ENCODE measurements at places on chromosomes 3 and 15. TPM values are rescaled to one million over a fixed set of nuclear protein-coding genes. Genes with fewer than 3 reads are reported as not detected.

HHATL gene
- not detected for total RNA-seq

DNA sequence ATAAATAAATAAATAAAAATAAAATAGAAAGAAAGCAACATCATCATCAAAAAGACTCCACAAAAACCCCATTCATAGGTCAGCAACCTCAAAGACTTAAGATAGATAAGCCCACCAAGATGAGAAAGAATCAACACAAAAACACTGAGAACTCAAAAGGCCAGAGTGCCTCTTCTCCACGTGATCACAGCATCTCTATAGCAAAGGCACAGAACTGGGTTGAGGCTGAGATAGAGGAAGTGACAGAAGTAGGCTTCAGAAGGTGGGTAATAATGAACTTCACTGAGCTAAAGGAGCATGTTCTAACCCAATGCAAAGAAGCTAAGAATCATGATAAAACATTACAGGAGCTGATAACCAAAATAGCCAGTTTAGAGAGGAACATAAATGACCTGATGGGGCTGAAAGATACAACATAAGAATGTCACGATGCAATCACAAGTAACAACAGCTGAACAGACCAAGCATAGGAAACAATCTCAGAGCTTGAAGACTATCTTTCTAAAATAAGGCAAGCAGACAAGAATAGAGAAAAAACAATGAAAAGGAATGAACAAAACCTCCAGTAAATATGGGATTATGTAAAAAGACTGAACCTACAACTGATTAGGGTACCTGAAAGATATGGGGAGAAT, 26.4 kb downstream of the GNB5 start:
- DNase-seq: no peak

- DNase-seq: no peak
These were observed 252.7 kb downstream of the EPHA3 start for GRCh38 chr3:89360156-89360555.

DNA sequence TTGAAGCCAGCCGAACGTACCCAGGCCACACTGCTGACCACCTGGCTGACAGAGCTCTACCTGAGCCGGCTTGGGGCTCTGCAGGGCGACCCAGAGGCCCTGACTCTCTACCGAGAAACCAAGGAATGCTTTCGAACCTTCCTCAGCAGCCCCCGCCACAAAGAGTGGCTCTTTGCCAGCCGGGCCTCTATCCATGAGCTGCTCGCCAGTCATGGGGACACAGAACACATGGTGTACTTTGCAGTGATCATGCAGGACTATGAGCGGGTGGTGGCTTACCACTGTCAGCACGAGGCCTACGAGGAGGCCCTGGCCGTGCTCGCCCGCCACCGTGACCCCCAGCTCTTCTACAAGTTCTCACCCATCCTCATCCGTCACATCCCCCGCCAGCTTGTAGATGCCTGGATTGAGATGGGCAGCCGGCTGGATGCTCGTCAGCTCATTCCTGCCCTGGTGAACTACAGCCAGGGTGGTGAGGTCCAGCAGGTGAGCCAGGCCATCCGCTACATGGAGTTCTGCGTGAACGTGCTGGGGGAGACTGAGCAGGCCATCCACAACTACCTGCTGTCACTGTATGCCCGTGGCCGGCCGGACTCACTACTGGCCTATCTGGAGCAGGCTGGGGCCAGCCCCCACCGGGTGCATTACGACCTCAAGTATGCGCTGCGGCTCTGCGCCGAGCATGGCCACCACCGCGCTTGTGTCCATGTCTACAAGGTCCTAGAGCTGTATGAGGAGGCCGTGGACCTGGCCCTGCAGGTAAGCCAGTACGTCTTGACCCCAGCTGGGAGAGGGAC, 6.2 kb downstream of the VPS18 start:
- DNase-seq: no peak

- DNase-seq: no peak
These were observed 196.3 kb upstream of the ALCAM start for GRCh38 chr3:105170423-105170822.

Data from SJSA1 (cell line).